ENCODE measurements at places on chromosomes 12 and 14.
A peak's percentile ranks its signal among the peaks of the same experiment; 100 is the strongest.

GRCh38 chr14:68586896-68587751 lies 205.7 kb downstream of the ZFP36L1 start:
- peak; percentile 54 for DNase-seq

- DNase-seq, result no peak
These were observed 1354.8 kb downstream of the LRFN5 start for GRCh38 chr14:42961509-42961908.

DNA sequence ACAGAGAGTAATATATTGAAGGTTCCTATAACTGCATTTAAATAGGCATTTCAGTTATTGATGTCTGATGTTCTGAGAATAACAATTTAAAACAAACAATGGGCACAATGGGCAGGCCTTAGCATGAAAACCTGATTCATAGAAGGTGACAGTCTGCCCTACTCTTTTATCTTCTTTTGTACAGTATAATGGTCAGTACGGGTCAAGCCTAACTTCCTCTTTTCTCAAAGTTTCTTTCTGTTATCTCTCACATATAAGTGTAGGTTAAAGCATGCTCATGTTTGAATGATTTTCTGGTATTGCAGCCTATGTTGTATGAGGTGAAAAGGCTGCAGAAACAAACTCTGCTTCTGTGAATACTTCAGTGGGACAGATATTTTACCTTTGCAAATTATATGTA lies 14.2 kb downstream of the FKBP3 start:
- DNase-seq, result no peak

GRCh38 chr12:103369929-103370328 lies 125.8 kb downstream of the C12orf42 start:
- no peak for DNase-seq

- DNase-seq, result no peak
These were observed 507.4 kb downstream of the ETNK1 start for GRCh38 chr12:23132357-23132756.

GRCh38 chr12:5910790-5911548 lies 34.1 kb downstream of the ANO2 start:
- DNase-seq, result no peak

GRCh38 chr14:64623554-64624165 lies 73.9 kb downstream of the PPP1R36 start:
- DNase-seq, result no peak

DNA sequence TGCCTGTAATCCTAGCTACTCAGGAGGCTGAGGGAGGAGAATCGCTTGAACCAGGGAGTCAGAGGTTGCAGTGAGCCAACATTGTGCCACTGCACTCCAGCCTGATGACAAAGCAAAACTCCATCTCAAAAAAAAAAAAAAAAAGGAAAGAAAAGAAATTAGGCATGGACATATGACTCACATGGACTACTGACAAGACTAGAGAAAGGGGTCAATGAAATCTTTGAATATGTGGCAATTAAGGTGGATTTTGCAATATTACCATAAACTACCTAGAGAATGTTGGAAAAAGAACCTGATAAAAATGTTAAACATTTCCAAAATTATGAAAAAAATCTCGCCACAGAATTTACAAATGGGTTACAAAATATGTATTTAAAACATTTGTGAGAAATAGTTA lies 873.6 kb downstream of the C12orf50 start:
- DNase-seq, result no peak

- DNase-seq, result no peak
These were observed 32.3 kb downstream of the NINJ2 start for GRCh38 chr12:630656-631632.

DNA sequence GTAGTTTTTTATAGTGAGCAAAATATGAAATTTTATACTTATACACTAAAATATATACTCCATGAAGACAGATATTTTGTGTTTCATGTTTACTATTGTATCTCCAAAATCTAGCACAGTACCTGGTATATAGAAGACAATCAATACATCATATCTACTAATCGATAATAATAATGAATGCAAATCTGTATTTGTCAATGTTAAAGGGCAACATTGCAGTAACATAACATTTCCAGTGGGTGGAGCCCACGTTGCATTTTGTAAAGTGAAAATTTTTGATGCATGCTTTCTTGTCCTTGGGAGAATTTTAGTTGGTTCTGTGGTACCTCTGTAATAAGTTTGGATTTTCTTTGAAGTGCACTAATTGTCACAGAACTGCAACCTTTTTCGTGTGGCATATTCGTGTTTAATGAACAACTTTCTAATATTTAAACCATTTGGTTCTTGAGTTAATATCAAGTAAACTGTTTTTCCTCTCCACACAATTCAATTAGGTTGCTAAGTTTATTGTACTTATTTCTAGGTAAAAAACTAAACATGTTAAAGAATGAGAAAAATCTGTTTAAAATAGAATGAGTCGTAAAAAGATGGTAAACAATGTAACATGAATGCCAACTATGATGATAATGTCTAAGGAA lies 47.4 kb downstream of the AVPR1A start:
- no peak for DNase-seq

- no peak for DNase-seq
These were observed 91.9 kb upstream of the CPM start for GRCh38 chr12:69024907-69025306.

DNA sequence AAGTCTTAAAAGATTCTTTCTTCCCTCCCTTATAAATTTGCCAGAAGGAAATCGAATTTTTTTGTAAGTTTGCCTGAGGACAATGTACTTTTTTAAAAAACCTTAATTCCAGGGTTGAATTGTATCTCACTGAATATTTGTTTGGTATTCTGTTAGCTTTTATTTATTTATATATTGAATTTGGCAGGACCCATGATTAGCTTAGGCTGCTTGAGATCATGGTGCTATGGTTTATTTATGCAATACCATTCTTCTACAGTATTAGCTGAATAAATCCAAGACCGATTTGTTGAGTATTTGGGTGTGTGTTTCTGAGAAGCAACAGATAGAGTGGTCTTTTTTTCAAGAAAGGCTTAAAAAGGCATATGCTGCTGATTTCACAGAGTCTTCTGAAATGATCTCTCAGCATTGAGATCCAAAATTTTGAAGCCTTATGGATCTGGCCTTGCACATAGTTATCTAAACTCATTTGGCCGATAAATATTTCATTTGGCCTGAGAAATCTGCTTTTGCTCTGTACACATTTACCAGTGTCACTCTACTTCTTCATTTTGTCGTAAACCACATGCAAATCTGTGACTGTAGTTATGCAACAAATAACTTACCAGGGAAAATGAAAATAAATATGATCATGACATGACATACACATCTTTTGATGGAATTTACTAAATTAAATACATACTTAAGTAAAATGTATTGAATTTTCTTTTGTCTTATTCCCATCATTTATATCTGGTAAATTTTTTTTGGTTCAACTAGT lies 265.8 kb upstream of the FLRT2 start:
- DNase-seq, result no peak

GRCh38 chr12:16619537-16619936 lies 13.6 kb upstream of the LMO3 start:
- no peak for DNase-seq

DNA sequence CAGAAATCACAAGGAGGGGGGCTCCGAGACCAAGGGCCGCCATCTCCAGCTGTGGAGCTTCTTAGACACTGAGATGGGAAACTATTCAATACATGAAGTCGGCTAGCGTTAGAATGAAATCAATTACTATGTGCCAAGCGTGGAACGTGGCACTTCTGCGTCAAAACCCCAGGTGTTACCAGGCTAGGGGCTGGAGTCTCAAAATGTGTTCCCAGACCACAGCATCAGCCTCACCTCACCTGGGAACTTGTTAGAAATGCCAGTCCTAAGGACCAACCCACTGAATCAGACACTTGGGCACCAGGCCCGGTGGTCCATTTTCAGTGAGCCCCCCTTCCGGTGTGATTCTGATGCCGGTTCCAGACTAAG lies 5.0 kb upstream of the SETD1B start:
- no peak for DNase-seq

DNA sequence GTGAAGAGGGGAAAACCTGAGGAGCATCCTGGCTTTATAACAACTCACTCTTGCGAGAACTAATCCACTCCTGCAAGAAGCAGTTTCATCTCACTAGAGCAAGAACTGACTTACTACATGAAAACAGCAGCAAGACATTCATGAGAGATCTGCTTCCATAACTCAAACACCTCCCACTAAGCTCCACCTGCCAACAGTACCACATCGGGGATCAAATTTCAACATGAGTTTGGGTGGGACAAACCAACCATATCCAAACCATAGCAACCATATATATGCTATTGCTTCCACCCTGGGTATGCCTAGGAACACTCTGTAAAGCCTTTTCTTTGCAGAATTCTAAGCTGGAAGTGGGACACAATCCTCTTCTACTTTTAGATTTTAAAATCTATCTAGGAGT lies 13.9 kb upstream of the AVPR1A start:
- DNase-seq, result peak; percentile 12

- no peak for DNase-seq
These were observed 579.1 kb downstream of the SLC16A7 start for GRCh38 chr12:60174941-60175340.

GRCh38 chr12:56086096-56086495 lies 6.1 kb downstream of the ERBB3 start:
- peak; percentile 57 for DNase-seq
